ENCODE measurements at places on chromosomes 2 and 18.

GRCh38 chr2:101971836-101972235 is 19.9 kb upstream of the IL1R2 start:
- no peak for DNase-seq

GRCh38 chr2:8309131-8309530 is 372.7 kb upstream of the ID2 start:
- no peak for DNase-seq

DNA sequence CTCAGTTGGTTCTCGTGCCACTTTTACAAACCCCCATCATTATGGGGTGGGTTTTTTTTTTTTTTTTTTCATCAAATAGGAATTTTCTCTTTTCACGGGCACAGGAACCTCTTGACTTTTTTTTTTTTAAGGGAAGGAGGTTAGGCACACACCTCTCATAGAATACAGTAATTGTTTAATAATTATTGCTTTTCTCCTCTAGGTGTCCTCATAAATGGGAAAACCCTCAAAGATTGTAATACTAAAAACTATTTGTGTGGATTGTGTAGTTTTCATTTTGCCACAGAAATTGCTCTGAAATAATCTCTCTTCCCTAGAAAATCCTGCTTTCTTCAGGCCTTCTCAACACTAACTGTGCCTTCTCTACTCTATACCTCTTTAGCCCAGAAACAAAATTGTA is 147.3 kb downstream of the GREB1L start:
- no peak for DNase-seq

GRCh38 chr2:157015015-157015575 is 242.4 kb upstream of the GALNT5 start:
- no peak for DNase-seq

GRCh38 chr2:888906-889566 is 61.6 kb upstream of the SNTG2 start:
- DNase-seq, result no peak

DNA sequence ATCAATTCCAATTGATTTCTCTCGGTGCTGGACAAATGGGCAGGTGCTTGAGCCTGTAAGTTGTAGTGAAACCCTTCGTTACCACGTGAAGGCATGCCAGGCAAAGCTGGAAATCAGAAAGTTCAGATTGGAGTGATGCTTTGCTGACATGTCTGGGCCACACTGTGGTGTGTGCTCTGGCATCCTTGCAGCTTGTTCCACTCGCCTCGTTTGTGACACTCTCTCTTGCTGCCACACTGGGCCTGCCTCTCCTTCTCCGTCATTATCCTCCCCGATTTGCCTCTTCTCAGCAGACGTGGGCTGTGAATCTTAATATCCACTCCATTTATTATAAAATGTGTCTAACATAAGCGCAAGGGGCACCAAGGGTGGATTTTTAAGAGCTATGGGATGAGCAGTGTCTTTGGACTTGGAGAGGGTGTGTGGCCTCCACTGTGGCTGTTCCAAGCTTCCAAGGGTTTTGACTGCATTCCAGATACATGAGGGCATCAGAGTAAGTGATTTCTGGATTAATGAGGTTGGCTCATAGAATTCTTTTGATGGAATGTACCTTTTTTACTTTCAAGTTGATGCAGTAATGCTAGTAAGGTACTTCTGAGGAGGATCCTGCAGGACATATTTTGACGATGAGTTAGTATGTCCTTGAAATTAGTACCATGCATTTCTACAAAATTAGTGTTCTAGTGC is 238.8 kb downstream of the TPGS2 start:
- no peak for DNase-seq

GRCh38 chr18:13309031-13309747 is 90.6 kb downstream of the LDLRAD4 start:
- no peak for DNase-seq

DNA sequence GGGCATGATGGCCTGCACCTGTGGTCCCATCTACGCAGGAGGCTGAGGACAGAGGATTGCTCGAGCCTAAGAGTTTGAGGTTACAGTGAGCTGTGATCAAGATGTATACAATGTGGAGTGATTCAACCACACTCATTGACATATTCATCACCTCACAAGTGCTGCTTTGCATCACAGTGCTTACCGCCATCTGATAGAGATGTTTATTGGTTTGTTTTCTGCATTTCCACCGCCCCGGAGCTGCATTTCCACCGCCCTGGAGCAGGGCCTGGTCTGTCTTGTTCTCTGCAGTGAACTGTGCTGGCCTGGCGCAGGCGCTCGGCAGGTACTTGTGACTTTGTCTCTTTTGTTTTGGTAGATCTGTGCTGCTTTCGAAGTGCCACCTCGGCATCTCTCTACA is 96.0 kb downstream of the SMAD7 start:
- no peak for DNase-seq
